ENCODE measurements at places on chromosomes 1 and 21.

DNA sequence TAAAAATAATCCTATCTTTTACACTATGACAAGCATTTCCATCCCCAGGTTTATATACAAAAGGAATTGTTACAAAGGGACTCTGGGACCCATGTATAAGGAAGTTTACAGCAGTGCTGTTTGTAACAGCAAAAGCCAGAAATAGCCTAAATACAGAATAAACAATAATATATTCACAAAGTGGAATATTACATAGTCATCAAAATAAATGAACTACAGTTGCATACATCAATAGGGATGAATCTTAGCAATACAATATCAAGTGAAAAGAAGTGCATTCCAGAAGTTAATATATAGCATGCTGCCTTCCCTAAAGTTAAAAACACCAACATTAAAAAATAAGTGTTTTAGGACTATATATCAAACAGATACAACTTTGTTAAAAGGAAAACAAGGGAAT is 77.3 kb downstream of the EDEM3 start:
- DNase-seq: no peak

- peak; percentile 3 for DNase-seq
Observed at GRCh38 chr1:64663668-64664067, 81.2 kb upstream of the RAVER2 start.

DNA sequence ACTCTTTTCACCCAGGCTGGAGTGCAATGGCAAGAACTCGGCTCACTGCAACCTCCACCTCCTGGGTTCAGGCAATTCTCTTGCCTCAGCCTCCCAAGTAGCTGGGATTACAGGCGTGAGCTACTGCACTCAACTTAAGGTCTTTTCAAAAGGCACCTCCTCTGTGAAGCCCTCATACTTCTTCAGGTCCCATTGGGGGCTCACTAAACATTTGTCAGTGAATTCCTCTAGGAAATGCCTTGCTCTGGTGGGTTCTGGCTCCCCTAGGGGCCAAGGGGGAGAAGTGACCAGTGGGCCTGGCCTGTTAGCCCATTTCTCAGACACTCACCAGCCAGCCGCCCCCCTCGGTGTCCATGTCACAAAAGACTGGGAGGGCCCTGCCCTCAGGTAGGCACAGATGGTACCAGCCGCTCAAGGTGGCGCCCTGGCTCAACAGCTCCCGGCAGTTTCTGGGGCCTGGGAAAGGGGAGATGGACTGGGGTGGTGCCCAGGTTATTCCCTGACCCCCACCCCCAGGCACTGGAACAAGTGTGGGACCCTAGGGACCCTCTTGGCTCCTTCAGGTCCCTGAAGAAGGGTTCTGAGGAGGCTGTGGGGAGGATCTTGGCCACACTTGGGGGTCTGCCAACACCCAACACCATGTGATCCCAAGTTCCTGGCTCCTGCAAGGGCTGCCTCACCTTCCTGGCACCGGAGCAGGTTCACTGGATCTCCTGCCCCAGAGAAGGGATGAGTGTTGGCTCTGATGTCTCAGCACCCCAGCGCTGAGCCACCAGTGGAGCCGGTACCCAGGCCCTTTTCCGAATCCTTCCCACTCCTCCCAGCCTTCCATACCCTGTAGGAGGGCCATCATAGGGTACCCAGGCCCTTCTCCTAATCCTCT is 1.6 kb downstream of the FCN3 start:
- DNase-seq: no peak

DNA sequence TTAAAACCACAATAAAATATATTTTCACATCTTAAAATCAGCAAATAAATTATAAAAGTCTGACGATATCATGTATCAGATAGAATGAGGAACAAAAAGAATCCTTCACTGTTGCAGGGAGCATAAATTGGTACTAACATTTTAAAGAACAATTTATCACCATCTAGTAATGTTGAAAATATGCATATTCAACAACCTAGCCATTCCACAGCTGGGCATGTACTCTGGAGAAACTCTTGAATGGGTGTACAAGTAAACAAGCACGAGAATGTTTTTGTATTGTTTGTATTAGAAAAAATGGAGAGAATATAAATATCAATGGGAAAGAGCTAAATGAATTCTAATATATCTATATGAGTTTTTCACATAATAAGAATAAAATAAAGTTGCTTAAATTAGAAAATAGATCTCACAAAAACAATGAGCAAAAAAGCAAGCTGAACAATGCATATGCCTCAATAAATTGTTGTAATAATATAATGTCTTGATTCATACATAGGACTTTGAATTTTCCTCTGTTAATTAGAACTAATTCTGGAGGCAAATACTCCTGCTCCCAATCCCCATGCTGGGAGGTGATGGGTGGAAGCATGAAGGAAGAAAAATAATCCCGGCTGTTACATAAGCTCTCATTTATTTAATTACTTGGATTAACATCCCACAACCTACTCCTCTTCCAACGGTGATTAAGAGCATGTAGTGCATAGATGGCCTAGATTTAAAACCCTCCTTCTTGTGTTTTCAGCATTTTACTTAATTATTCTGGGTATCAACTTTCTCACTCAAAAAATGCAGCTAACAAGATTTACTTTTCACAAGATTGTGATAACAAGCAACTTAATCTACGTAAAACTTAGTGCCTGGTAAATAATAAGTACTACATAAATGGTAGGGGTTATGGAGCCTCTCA is 5.5 kb upstream of the FMO2 start:
- no peak for DNase-seq

GRCh38 chr1:201215531-201216357 is 25.1 kb downstream of the IGFN1 start:
- DNase-seq: no peak

GRCh38 chr1:93339171-93339697 is 6.5 kb upstream of the DR1 start:
- DNase-seq: no peak

DNA sequence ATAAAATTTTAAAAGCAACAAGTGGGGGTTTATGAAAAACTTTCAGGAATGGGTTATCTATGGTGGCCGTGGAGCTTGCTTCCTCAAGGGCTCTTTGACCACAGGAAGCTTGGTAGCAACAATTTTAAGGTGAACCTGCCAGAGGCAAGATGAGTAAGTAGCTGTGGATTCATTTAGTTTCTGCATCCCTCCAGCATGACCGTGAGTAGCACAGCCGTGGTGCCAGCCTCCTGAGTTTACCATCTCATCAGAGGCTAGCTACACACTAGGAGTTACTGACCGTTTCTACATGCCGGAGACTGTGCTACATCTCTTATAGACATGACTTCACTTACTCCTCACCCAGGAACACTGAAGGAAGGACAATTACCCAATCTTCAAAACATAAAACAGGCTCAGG is 30.1 kb upstream of the PLEKHG5 start:
- no peak for DNase-seq

- no peak for DNase-seq
Observed at GRCh38 chr1:41809692-41810091, 109.0 kb downstream of the HIVEP3 start.

DNA sequence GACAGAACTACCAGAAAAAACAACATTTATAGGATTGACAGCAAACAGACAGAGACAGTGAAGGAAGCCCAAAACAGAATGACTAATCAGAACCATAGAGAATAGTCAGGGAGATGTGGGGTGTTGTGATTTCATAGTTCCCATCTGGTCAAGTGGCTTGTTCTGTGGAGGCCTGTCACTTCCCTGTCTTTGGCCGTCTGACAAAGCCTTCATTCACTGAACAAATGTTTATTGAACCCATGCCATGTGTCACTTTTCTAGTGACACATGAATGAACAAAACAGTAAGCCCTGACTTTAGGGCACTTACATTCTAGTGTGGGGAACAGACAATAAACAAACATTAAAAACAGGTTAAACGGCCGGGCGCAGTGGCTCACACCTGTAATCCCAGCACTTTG is 3.2 kb upstream of the SRRM1 start:
- DNase-seq: no peak

DNA sequence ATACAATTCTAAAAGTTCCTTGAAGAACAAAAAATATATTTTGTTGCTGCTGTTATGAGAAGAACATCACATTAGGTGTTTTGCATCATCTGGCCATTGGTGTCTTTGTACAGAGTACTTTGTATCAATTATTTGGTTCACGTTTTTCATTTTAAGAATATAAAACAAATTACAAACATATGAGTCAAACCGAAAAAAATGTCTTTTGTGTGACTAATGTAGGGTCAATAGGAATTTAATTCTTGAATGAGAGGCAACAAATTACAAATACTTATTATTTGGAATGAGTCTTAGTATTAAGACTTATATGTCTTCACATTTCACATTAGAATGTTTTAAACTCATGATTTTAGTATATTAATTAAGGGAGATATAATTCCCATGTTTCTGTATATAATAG is 54.8 kb downstream of the NR5A2 start:
- no peak for DNase-seq

GRCh38 chr1:109527098-109527811 is 12.4 kb upstream of the GPR61 start:
- DNase-seq: no peak

GRCh38 chr21:46555225-46555617 is 49.7 kb downstream of the S100B start:
- DNase-seq: no peak

GRCh38 chr1:241485145-241485544 is 34.4 kb downstream of the FH start:
- no peak for DNase-seq

DNA sequence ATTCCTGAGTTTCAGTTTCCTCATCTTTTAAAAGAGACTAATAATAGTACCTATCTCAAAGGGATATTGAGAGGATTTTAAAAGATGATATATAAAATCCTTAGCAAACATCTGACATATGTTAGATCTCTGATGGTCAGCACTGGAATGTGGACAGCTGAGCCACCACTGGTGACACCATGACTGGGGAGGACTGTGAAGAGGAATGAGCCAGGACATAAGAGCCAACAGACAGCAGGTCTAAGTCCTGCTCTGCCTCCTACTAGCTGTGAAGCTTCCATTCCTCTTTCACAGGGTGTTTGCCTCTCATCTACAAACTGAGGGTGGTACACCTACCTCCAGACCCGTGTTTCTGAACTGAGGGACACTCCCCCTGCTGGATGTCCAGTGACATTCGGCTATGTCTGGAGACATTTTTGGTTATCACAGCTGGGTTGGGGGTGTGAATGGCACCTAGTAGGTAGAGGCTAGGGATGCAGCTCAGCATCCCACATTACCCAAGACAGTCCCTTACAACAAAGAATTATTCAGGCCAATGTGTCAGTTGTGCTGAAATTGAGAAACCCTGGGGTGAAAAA is 109.1 kb upstream of the OLIG2 start:
- no peak for DNase-seq

DNA sequence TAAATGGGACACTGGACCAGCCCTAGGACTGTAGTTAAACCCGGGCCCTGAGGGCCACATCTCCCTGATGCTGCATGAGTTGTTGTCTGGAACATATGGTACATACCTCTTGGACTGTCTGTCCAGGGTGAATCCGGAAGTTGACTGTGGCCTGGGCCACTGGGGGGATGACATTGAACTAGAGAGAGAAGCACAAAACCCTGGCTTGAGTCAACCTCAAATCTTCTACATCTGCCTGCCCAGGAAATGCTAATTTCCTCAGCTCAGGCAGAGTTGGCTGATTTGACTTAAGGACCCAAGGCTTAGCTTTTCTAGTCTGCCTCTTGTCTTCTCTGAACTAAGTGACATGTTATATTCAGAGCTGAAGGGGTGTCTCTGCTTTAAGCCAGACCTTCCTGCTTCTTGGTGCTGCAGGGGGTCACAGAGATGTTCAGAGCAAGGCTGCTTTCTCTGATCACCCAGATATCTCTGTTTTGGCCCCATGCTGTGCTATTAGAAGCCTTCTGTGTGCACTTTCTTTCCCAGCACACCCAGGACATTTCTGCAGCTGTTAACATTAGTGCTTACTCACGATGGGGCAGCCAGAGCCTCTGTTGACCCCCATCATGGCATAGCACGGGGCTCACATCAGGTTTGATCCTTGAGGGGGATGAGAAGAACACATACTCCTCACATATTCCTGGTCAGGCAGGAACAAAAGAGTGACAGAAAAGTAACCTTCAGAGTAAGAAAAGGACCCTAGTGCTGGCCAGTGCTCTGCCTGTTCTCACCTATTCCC is 9.6 kb downstream of the PM20D1 start:
- DNase-seq: no peak

GRCh38 chr1:219352961-219353651 is 179.4 kb downstream of the LYPLAL1 start:
- DNase-seq: no peak

DNA sequence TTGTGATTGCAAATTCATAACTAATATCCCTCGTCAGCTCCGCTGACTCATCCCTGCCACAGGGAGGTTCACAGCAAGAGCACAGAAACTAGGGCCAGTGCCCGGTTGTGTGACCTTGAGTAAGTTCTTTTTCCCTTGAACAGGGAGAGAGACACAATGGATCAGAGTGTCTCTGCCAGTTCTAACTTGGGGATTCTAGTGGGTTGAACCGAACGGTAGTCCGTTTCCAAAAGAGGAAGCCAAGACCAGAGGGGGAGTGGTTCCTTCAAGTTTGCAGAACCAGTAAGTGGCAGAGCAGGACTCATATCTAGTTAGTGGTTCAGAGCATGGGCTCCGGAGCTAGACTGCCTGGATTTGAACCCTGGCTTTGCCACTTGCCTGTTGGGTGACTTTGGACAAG is 4.9 kb upstream of the SHISA4 start:
- no peak for DNase-seq

DNA sequence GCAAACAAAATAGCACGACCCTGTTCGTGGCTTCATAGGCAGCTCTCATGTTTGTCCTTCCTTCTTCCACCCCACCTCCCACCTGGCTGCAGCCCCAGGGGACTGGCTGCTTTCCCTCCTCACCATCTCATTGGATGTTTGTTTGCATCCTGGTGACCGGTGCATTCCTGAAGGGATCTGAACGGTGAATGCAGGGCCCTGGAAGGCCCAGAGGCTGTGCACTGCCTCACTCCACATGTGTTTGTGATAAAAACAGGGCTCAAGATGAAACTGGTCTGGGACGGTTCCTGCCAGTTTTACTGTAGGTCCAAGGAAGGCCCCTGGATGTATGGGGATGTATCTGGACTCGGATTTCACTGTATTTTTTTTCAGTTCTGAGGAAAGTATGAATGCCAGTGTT is 42.8 kb downstream of the CNN3 start:
- no peak for DNase-seq

DNA sequence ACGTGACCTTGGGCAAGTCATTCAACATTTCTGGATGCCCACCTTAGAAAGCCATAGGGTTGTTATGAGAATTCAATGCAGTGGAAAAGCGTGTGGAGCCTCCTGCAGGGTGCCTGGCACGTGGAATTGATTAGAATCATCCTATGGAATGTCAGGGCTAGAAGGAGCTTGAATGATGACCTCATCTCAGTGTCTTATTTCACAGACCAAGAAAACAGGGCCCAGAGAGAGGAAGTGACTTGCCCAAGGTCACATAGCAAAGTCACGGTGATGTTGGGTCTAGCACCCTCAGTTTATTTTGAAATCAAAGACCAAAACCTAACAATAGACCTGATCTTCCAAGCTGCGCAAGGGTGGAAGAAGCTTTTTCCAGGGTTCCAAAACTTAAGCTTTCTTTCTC is 6.0 kb downstream of the TRABD2B start:
- no peak for DNase-seq

GRCh38 chr1:164804366-164804765 is 245.4 kb downstream of the PBX1 start:
- DNase-seq: no peak

All from stimulated activated CD4-positive, alpha-beta T cell treated with anti-CD3 and anti-CD28 coated beads, Interleukin-2, amount 100 ng/mL, for 48 hours (primary cell).